ENCODE measurements at places on chromosomes 5 and 9.

DNA sequence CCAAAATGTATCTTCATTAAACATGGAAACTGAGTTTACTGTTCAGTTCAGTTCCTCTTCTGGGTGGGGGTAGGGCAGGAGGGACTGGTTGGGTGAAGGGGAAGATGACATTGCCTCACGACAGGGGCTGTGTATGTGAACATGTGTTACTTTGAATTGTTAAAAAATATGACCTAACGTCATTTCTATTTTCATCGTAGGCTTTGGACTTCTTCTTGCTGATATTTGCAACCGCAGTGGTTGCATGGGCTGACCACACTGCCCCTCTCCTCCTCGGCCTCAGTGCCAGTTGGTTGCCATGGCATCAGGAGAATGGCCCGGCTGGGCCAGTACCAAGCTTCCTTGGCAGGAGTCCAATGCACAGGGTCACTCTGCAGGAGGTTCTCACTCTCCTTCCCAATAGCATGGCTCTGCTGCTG, 41.5 kb downstream of the HACD4 start:
- DNase-seq, result no peak

DNA sequence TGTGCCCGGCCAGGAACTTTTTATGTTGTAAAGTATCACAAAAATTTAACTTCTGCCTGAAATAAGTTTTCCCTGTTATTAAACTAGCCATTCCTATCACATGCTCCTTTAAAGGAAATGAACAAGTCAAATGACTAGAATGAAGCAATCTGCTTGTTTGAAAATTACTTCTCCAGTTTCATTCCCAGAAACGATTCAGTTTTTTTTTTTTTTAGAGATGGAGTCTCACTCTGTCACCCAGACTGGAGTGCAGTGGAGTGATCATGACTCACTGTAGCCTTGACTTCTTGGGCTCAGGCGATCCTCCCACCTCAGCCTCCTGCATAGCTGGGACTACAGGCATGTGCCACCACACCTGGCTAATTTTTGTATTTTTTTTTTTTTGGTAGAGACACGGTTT, 13.3 kb upstream of the GNG10 start:
- DNase-seq, result no peak

DNA sequence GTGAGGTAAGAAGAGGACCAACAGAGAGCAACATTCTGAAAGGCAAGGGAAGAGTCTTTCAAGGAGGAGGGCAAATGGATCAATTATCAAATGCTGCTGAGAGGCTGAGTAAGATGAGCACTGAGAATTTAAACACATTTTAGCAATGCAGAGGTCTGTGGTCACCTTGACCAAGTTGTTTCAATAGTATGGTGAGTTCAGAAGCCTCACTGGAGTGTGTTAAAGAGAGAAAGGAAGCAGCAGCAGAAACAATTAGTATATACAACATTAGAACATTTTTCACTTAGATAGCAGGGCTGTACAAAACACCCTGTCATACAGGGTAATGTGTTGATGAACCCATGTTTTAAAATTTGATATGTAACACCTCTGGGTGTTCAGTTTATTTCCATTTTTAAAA, 131.5 kb downstream of the NR6A1 start:
- DNase-seq, result no peak

DNA sequence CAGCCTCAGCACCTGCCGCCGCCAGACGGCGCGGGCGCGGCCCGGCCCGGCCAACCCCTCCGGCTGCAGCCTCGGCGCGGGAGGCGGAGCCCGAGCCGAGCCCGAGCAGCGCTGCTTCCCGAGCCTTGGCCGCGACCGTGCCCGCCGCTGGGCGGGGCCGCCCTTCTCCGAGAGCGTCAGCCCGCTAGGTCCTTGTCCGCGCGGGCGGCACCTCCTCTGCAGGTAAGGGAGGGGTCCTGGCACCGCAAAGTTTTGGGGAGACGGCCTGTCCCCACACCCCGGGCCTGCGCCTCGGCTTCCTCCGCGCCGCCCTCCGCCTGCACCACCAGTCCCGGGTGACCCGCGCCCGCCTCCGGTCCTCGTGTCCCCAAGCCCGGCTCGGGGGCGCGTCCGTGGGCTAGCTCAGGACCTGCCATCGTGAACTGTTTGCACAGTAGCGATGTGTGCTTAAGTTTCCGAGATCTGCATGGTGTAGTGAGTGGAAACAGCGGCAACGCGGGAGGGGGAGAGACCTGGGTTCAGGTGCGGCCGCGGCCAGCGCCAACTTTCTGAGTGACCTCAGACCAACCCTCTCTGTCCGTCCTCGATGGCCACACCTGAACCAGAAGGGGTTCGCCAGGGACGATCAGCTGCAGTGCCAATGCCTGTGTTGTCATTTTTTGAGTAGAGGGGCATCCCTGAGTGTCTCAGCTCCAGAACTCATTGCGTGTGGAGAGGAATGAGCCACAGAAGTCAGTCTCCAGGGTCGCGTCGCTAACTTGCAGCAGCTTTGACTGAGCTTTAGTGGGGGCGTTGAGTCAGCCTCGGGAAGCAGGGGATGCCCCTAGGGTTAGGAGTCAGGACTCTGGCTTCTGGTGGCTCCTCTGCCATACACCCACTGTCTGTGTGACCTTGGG, at the start of gene FRMPD1:
Gene FRMPD1, plus strand, starts transcription at position 82 of the 896 bp plus-strand sequence. CDS start 41,688 bp downstream, outside the sequence.
- peak; percentile 39 for DNase-seq

DNA sequence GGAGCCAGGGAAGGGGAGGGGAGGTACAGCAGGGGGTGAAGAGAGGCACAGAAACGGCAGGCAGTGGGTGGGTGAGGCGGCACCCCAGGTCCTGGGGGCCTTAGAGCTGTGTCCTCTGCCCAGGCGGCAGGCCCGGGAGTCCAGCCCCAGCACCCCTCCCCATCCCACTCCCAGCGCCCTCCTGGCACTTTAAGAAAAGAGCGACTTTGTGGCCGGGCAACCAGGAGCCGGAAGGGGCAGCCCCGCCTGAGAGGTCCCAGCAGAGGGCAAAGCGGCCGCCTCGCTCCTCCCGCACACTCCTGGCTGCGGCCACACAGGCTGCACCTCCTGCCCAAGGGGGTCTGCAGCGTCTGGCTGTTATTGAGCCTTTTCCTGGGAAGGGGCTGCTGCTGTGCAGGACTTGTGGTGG, 42.6 kb downstream of the NACC2 start:
- DNase-seq, result no peak

DNA sequence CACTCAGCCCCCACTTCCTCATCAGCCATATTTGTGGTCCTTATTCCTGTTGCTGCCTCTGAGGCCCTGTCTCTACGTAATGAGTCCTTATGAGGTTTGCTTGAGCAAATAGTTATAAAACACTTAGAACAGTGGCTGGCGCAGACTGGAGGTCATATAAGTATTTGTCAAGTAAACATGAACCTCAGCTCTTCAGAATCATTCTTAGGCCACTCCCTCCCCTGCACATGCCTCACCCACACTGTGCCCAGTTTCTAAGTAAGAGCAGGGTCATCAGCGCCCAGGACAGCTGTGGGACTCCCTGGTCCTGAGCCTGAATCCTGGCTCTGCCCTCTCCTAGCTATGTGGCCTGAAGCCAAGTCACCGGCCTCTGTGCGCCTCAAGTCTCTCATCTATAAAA, 4.0 kb downstream of the ST6GALNAC4 start:
- no peak for DNase-seq

GRCh38 chr5:9573796-9574195, 27.9 kb upstream of the SEMA5A start:
- no peak for DNase-seq

- DNase-seq, result no peak
Measured at GRCh38 chr5:146828385-146828784, 50.2 kb downstream of the PPP2R2B start.

DNA sequence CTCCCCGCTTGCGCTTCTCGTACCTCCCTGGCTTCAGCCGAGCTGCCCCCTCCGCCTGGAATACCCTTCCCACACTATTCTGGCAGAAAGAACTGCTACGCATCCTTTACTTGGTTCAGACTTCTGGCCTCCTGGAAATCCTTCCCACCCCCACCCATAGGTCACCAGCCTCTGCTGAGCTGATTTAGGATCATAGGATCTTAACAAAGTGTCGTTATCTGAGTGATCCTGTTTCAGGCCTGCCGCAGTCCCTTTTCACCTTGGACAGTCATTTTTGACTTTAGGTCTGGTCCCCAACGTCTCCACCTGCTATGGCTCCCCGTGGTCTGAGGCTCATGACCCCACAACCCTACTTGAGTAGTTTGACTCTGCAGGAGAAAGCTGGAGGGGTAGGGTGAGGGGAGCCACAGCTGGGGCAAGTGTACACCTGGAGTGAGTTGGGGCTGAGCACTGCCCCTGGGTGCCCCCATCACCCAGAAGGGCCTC, 27.3 kb downstream of the EGR1 start:
- no peak for DNase-seq

- peak; percentile 18 for DNase-seq
Measured at GRCh38 chr9:96219026-96219899, 82.7 kb downstream of the HSD17B3 start.

- DNase-seq, result no peak
Measured at GRCh38 chr5:127834094-127834531, 130.9 kb downstream of the CCDC192 start.

GRCh38 chr5:141761-142160, 49.5 kb upstream of the LRRC14B start:
- no peak for DNase-seq

Measured in endothelial cell of umbilical vein (primary cell).